Peyer's patch (tissue), 4 donors: ENCODE measurements at places on chromosomes 2 and 18. TPM values are rescaled to one million over a fixed set of nuclear protein-coding genes. Genes with fewer than 3 reads are reported as not detected.

TRAPPC12 gene
- 164 TPM for total RNA-seq

MEMO1 gene
- 24.4 TPM for total RNA-seq

AQP4 gene
- total RNA-seq = not detected

STON1 gene
- total RNA-seq = 7.2 TPM

CFAP65 gene
- total RNA-seq = not detected

SAG gene
- total RNA-seq = not detected

ATOH8 gene
- total RNA-seq = 5.3 TPM

TEKT4 gene
- not detected for total RNA-seq

FZD7 gene
- total RNA-seq = 18.8 TPM

STAT1 gene
- 108 TPM for total RNA-seq

CHST10 gene
- 2.3 TPM for total RNA-seq

CASP10 gene
- total RNA-seq = 38.2 TPM

POTEC gene
- not detected for total RNA-seq

GALR1 gene
- total RNA-seq = not detected

AMER3 gene
- total RNA-seq = 0.13 TPM

BCS1L gene
- 155 TPM for total RNA-seq

UGT1A5 gene
- 7.2 TPM for total RNA-seq

DTNA gene
- total RNA-seq = 6.7 TPM

AQP12B gene
- 9.6 TPM for total RNA-seq

B3GNT7 gene
- 154 TPM for total RNA-seq

UGT1A3 gene
- total RNA-seq = 6.3 TPM

MAIP1 gene
- total RNA-seq = 40.5 TPM

G6PC2 gene
- not detected for total RNA-seq
